ENCODE measurements at places on chromosomes 4 and X.

GRCh38 chrX:43718546-43718945, 62.4 kb downstream of the MAOA start:
- no peak for DNase-seq

DNA sequence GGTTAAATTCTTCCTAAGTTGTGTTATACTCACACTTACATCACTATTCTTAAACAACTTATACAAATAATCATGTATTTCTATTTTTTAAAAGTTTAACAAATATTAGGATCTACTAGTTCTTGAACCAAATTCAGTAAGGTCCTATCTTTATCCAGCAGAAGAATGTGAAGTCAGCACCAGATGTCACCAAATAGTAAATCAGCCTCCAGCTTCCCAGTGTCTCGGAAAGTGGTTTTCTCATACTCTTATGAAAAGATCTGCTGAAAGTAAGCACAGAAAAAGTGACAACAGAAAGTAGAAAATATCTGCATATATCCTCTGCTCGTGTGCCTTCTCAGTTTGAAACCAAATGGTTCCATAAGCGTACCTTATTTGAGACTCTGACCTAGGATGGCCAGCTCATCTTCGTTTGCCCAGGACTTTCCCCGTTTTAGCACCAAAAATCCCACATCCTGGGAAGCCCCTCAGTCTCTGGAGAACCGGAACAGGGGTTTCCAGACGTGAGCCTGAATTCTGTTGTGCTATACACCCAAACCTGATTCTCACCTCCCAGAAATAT, 98.0 kb upstream of the DCLK2 start:
- no peak for DNase-seq

DNA sequence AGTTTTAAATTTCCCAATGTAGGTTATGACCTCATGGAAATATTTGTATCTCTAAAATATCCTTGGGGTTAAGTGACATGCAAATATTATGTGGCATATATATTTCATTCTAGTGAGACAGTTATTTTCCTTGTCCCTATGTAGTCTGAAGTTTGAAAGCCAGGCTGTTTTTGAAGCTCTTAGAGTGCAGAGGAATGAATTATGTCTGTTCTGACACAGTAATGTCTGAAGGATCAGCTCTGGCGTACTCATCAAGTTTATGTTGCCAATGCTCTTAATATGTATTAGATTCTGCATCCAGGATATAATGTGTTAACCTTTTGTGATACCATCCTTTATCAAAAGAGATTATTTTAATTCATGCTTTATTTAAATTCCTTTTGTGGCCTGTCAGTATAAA, 355.8 kb downstream of the PCDH7 start:
- DNase-seq: no peak

DNA sequence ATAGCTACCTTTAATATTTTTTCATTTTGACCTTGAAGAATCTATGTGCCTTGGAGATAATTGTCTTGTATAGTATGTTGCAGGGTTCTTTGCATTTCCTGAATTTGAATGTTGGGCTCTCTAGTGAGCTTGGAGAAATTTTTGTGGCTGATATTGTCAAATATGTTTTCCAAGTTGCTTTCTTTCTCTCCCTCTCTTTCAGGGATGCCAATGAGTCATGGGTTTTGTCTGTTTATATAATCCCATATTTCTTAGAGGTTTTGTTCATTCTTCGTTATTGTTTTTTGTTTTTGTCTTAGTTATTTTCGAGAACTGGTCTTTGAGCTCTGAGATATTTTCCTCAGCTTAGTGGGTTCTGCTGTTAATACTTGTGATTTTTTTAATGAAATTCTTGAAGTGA, 20.7 kb downstream of the RAB40AL start:
- no peak for DNase-seq

- no peak for DNase-seq
Measured at GRCh38 chr4:16075975-16076757, 7.7 kb downstream of the PROM1 start.
